NCI-H460 (cell line): ENCODE measurements at places on chromosomes 2 and 18.

DNA sequence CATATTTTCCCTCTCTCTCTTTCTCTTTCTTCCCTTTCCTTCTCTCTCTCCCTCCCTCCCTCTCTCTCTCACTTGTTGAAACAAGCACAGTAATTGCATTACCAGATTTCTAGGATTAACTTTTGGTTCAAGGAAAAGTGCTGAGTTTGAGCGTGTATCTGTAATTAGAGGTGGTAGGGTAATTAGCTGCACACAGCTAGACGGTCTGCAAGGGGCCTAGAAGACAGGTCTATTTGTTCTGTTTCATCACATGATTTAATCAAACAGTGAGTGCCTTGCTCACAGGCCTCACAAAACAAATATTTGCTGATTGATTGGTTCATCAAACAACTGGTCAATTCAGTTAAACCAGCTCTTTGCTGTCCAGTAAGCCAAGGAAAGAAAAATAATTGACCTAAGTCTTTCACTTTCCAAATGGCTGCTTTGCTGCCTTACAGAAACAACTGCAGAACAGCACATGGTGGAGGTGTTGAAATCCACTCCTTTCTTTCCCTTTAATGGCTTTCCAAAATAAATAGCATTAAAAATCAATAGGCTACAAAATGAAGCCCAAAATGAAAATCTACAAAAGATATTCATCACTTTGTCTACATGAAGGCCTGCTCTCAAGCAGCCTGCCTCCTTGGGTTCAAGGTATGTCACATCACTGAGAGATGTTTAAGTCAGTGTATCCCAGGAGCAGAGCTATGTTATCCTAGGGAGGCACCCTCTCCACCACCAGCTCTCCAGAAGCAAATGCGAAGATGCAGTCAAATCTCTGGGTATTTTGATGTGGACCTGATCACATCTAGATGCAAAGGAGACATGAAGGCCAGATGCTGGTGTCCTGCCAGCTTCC, 264.4 kb upstream of the SIX2 start:
- DNase-seq = no peak

DNA sequence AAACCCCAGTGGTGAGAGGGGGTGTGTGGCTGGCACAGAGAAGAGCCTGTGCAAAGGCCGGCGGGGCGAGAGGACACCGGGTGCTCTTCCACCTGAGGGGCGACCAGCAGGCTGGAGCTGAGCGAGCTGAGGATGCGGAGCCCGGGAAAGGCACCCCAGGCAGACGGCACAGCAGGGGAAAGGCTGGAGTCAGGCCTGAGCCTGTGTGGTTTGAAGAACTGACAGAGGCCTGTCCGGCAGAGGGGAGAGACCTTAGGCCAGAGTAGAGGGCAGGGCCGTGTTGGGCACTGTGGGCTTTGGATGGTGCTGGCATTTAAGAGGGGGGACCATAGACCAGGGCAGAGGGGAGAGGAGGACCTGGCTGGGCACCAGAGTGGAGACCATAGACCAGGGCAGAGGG, 149.8 kb downstream of the RTP5 start:
- DNase-seq = no peak

GRCh38 chr2:230160112-230160660, 59.6 kb downstream of the SP110 start:
- peak; percentile 58 for DNase-seq

DNA sequence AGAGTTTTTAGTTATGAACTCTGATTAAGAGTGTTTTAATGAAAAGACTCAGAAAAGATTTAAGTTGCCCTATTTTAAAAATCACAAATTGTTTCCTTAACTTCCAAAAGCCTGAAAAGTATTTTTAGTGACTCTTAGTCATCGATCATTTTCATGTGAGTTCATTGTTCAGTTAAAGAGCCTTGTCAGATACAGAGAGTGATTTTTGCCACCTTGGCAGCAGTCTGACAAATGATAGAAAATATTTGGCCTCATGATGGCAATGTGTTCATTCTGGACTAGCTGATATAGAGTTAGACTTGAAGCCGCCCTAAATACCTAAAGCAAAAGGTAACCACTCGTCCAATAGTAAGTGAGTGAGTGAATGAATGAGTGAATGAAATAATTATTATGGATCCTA, 225.8 kb downstream of the CPS1 start:
- DNase-seq = no peak

DNA sequence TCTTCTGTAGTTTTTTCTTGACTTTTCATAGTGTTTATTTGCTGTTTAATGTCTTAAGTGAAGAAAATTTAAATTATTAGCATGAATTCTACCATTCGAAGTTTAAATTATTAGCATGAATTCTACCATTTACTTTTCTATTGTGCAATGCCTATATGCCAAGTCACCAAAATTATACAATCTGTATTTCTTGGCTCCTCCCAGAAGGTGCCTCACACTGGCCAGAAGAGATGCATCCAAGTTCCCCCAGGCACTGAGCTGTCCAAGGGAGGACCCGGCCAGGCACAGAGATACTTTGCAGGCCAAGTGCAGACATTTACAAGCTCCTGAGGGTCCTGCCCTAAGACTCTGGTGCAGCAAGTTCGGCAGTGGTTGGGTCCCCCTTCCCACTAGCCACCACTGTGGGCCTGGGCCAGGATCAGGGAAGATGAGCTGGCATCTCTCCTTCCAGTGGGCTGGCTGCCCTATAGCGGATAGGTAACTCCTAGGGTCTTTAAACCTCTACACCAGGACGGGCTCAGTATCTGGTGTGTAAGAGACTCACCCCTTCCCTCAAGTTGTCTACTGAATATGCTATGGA, 31.3 kb downstream of the TMEM247 start:
- DNase-seq = no peak

GRCh38 chr2:47094511-47095142, 60.5 kb downstream of the STPG4 start:
- no peak for DNase-seq

DNA sequence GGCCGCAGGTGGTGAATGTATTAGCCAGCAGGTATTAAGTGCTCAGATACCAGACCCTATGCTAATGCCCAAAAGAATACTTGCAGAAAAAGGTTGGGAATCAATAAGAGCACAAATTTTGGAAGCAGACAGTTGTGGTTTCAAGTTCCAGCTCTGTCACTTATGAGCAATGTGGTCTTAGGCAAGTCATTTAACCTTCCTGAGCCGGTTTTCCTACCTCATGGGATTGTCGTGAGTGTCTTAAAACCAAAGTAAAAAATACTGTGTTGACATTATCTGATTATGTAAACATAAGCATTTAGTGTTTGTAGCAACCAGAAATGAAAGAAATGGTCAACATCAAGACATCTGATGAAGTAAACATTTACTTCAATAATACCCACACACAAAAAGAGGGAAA, 93.0 kb upstream of the CHST9 start:
- DNase-seq = no peak

GRCh38 chr18:69128566-69128965, 272.1 kb upstream of the DOK6 start:
- no peak for DNase-seq

- no peak for DNase-seq
These were observed 6.2 kb upstream of the ING5 start for GRCh38 chr2:241695651-241696050.

DNA sequence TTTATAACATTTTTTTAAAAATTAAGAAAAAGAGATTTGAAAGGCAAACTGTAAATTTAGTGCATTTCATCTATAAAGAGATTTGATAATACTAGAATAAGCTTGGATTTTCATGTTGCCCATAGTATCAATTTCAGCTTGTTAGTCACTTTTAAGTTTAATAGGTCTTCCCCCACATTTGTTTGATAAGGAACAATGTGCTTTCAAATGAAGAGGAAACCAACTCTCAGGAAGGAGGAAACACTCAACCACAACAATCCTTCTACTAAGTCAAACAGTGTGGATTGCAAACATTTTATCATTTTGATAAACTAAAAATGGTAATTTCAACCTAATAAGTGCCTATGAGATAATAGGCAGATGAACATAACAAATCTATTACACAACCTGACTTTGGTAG, 397.1 kb upstream of the CDH20 start:
- no peak for DNase-seq

GRCh38 chr2:9380702-9381628, 42.4 kb downstream of the ITGB1BP1 start:
- DNase-seq = no peak
